GM12891 (cell line): ENCODE measurements at places on chromosomes 11 and 22.

GRCh38 chr11:27046956-27047355, 6.3 kb downstream of the BBOX1 start:
- DNase-seq = no peak

- no peak for DNase-seq
These were observed 108.5 kb upstream of the ALX4 start for GRCh38 chr11:44418456-44418830.

DNA sequence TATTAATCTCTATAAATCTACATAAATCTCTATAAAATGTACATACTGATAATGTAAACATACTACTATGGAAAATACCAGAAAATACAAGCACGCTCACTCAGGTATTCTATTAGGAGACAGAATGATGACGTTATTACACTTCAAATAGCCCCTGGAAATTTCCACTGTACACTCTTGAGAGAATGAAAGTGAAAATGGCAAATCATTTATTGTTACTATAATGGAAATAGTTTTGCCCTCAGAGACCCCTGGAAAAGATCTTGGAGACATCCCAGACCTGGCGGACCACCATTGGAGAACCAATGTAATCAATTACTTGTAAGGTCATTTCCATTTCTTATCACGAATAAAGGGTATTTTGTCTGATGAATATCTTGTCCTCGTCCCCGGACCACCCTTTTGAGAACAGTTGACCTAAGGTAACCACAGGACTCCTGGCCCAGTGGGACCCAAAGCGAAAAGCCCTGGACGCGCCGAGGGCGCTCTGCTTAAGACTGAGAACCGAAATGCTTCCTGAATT, 509 bp upstream of the PRRG4 start:
- DNase-seq = no peak

- DNase-seq = no peak
These were observed 22.5 kb downstream of the FADS3 start for GRCh38 chr11:61868571-61869428.

GRCh38 chr22:32583074-32583682, 108.6 kb downstream of the FBXO7 start:
- no peak for DNase-seq

DNA sequence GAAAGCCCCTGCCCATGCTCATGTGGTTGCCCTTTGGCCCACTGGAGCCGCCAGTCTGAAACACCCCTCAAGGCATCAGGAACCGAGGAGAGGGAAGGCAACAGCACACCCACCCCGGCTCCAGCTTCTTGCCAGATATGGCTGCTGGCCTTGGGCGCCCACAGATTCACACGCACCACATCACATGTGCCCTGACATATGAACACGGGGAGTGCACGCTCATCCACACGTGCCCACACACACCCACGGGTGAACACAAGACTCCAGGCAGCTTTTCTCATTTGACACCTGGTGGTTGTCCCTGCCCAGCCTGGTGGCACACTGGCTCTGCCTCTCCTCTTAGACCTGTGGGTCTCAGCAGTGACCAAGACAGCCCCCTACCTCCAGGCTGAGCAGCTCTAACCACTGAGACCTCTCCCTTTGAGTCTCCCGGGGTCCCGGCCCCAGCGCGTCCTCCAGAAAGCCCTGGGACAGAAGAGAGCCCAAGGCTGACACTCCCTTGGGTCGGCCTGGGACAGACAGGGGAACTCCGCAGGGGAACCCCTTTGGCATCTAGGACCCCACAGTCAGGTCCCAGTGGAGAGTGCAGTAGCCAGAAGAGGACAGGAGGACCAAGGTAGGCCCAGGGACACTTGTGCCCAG, 2.7 kb upstream of the MAPK12 start:
- no peak for DNase-seq

DNA sequence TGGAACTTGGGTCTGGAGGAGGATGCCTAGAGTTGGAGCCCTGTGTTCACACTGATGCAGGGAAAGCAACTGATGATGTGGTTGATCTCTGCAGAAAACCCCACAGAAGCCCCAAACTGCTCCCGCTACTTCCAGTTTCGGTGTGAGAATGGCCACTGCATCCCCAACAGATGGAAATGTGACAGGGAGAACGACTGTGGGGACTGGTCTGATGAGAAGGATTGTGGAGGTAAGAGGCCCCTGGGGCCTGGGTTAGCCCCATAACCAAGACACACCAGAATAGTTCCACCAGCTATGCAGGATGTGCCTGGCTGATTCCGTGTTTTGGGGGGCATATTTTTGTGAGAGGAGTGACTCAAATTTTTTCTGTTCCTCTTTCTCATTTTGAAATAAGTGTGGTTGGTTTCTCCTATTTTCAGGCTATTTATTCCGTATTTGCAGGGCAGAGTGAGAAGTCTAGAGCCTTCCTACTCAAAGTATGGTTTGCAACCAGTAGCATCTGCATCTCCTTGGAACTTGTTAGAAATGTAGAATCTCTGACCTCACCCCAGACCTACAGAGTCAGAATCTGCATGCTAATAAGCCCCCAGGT, 137.3 kb upstream of the SORL1-AS1 start:
- peak; percentile 48 for DNase-seq

GRCh38 chr22:19767427-19768341, 7.1 kb downstream of the TBX1 start:
- DNase-seq = no peak

DNA sequence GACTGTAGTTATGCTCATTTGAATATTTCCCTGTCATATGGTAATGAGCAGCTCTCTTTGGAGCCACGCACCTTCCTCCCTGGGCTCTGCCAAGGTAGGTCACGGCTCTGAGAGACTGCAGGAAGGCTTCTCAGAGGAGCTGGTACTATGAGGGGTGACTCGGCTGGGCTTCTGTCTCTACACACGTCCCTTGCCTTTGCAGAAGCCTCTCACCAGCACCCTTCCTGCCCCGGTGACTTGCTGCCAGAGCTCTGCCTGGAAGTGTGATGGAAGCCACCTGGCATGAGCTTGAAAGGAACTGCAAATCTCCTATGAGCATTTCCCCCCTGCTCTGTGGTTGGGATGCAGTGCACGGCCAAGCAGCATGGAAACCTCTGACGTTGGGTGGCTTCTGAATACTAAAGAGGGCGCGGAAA, 74.2 kb downstream of the KIRREL3 start:
- no peak for DNase-seq

DNA sequence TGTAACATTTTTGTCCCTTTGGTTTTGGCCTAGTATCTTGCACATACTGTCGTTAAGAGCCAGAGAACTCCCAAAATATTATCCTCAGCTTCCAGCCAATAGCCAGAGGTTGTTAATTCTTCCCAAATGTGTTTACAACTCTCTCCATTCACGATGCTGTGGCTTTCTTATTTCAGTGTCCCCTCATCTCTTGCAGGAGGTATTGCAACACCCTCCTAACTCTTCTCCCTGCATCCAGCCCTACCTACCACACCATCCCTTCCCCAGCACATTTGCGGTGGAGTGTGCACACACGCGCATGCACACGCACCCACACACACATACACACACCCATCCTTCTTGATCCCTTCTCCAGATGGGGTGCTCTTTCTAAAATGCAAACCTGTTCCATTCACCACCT, 75.6 kb upstream of the LMO2 start:
- DNase-seq = no peak

- peak; percentile 86 for DNase-seq
These were observed 12.6 kb upstream of the NECTIN1 start for GRCh38 chr11:119741369-119742262.

- no peak for DNase-seq
These were observed 89.3 kb upstream of the LINC01488 start for GRCh38 chr11:69392104-69392653.

DNA sequence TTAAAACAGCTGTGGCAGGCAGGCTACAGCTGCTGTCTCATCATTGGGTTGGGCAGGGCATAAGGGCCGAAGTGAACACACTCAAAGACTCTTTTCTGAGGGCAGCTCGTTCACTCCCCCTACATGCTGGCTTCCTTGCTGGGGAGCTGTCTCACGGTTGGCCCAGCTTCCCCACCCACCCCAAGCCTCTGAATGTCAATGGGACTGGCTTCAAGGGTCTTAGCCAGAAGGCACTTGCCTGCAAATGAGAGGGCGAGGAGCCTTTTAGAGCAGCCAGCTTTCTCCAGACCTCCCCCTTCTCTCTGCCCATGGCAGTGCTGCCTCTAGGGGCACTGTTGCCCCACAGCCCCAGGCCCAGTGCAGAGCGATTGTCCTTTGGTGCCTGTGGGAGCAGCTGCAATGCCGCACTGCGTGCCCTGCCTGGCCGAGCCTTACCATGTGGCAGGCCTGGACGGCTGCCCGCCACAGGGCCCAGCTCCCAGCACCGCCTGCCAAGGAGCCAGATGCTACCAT, 94.7 kb upstream of the RASSF10 start:
- peak; percentile 26 for DNase-seq

- no peak for DNase-seq
These were observed 439 bp downstream of the LMO1 start for GRCh38 chr11:8263109-8263768.

DNA sequence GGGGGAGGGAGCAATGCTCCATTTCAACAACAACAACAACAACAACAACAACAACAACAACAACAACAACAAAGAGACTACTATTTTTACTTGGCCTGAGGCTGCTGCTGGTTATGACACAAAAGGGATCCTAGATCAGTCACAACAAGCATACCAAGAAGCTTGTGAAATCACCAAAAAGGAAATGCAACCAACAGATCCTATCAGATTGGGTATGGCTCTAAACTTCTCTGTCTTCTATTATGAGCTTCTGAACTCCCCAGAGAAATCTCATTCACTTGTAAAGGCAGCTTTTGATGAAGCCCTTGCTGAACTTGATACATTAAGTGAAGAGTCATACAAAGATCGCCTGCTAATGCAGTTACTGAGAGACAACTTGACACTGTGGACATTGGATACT, 10.5 kb upstream of the MS4A2 start:
- DNase-seq = no peak

GRCh38 chr11:46299451-46299961, 22.0 kb downstream of the CREB3L1 start:
- no peak for DNase-seq

GRCh38 chr11:105183987-105184386, 44.4 kb upstream of the CARD18 start:
- DNase-seq = no peak

- no peak for DNase-seq
These were observed 41.1 kb downstream of the UBASH3B start for GRCh38 chr11:122696662-122697061.

DNA sequence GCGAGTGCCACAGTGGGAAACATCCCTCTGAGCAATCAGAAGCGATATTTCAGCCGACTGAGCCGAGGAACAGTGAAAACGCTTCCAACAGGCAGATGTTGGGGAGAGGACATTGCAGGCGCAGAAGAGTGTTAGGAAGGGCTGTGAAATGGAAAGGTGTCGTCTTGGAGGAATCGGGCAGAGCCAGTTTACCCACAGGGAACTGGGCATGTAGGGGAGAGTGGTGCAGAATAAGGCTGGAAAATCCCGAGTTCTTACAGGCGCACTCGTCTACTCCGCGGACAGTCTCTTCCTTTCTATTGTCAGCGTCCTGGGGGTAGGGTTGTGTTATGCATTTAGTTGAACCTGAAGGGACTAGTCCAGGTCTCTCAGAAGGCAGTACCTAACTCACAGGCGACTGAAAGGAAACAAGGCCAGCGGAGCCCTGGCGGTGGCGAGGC, 1.1 kb upstream of the APLP2 start:
- no peak for DNase-seq

DNA sequence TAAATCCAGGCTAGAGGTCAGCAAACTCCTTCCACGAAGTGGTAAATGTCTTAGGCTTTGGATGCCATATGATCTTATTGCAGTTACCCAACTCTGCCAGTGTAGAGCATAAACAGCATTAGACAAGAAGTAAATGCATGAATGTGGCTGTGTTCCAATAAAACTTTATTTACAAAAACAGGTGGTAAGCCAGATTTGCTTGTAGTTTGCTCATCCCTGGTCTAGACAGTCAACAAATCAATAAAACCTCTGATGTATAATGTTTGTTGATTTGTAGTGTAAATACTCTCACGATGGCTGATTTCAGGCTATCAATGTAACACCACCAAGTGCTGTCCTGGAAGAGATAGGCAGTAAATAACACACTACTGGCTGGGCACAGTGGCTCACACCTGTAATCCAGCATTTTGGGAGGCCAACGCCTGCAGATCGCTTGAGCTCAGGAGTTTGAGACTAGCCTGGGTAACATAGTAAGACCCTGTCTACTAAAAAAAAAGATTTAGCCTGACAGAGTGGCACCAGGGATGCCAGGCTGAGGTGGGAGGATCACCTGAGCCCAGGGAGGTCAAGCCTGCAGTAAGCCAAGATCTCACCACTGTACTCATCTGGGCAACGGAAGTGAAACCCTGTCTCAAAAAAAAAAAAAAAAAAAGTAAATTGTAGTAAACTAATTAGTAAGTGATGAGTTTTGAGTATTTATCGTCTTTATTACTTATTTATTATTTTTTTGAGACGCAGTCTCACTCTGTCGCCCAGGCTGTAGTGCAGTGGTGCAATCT, 6.9 kb upstream of the CATSPER1 start:
- DNase-seq = no peak

GRCh38 chr11:61611309-61611708, 30.4 kb upstream of the SYT7 start:
- no peak for DNase-seq

GRCh38 chr11:97525273-97525672, 1135.5 kb downstream of the JRKL start:
- no peak for DNase-seq

- peak; percentile 44 for DNase-seq
These were observed 216.3 kb upstream of the SYN3 start for GRCh38 chr22:33274214-33275072.

- no peak for DNase-seq
These were observed 149.8 kb upstream of the THY1 start for GRCh38 chr11:119572481-119573424.

GRCh38 chr11:118305726-118306125, 1.2 kb downstream of the CD3E start:
- DNase-seq = no peak

GRCh38 chr11:31714840-31715239, 96.3 kb downstream of the PAX6 start:
- DNase-seq = no peak
